ENCODE measurements at places on chromosomes 6 and 20.
A peak's percentile ranks its signal among the peaks of the same experiment; 100 is the strongest.

DNA sequence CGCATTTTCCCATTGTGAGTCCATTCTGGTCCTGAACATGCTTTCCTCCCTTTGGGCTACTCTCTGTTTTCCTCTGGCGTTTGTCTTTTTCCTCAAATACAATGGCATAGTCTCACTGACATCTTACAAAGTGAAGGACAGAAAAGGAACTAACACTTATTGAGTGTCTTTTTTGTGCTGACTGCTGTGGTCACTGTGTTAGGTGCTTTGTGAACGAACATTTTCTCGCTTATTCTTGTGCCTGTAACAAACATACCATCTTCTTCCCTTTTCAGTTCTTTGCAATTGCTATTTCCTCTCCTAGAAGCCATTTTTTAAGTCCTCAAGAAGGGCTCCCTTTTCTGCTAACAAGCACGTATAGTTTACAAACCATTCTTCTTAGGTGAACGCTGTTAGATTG lies 15.4 kb downstream of the FIG4 start:
- DNase-seq = no peak

DNA sequence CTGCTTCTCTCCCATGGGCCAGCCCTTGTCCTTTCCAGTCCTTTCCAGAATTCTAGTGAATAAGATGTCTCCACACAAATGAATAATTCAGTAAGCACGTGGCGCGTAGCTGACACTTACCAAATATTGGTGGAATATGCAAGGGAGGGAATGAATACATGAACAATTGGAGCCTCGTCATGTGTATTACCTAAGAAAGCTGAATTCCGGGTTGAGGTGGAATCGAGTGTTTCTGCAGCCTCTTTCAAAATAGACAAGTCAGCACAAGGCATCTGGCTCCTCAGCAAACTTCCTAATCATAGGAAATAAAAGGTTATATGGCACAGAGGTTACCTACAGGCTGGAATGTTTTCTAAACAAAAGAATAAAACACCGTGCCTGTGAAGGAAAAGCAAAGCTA lies 47.0 kb upstream of the NT5E start:
- DNase-seq = no peak

DNA sequence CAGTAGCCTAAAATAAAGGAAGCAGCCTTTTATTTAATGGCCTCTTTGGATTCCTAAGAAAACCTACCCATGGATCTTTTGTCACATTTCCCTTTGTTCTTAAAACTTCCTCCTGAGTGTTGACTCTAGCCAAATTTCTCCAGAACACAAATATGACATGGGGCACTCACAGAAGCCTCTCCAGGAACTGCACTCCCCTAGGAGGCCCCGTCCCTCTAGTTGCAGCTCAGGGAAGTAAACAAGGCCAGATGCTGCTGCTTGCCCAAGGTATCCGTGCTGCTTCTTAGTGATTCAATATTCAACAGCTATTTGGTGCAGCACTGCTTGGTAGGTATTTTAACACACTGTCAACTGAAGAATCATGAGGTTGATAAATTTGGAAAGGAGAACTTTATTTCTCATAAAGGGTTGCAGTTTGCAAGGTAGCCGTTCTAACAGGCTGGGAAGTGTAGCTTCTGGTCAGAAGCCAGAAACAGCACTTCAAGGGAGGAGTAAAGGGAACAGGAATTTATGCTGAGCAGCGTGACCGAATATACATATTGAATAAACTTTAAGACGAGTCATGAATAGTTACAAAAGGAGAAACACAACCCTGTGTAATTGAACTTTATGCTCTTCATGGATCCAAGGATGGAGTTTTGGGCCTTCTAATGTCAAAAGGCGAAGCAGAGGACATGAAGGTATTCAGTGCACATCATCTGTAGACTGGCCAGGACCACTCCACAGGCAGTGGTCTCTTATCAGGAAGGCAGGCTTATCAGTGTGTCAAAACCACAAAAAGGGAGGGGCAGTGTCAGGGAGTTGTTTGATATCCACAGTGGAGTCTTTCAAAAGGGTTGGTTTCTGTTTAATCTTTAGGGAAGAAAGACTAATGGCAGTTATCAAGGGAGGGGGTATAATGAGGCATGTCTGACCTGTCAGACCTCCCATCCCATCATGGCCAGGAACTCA lies 63.3 kb downstream of the CD24 start:
- no peak for DNase-seq

- DNase-seq = no peak
Observed at GRCh38 chr6:41692730-41693129, 42.7 kb downstream of the TFEB start.

DNA sequence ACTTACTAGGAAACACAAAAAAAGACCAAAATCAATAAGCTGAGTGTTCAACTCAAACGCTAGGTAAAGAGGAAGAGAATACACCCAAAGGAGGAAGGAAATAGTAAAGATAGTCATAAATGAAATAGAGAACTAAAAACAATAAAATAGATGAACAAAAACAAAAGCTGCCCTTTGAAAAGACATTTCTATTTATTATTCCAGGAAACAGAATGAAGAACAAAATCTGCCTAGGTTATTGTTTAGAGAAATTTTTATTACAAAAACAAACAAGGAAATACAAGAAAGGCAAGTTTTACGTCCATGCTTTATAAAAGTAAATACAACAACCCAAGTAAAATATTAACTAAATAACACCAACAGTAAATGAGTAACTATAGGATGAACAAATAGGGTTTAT lies 20.1 kb downstream of the HLA-DMB start:
- DNase-seq = no peak

- DNase-seq = no peak
Observed at GRCh38 chr20:22575087-22575721, 9.2 kb downstream of the FOXA2 start.

DNA sequence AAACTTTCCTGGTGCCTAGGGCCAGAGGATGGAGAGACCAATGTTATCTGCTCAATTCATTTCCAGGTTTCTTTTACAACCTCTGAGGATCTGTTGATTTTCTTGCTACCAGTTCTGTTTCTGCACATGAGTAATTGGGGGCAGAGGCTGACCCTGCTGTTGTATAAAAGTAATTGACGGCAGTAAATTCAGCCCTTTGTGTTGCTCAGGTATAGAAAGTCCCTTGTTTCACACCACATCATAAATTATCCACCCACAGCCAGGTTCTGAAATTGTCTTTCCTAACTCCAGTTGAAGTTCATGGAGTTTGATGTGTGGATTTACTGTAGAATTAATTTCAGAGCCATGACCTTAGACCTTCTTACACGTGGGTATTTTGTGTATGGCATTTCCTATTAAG lies 107.4 kb upstream of the GRIK2 start:
- no peak for DNase-seq

- DNase-seq = no peak
Observed at GRCh38 chr20:20695250-20695816, 17.1 kb downstream of the RALGAPA2 start.

- DNase-seq = no peak
Observed at GRCh38 chr20:60862601-60863000, 389.5 kb upstream of the CDH4 start.

GRCh38 chr20:1846341-1846740 lies 48.9 kb upstream of the SIRPA start:
- DNase-seq = peak; percentile 53

- DNase-seq = peak; percentile 23
Observed at GRCh38 chr6:24205020-24205492, 79.0 kb downstream of the NRSN1 start.

DNA sequence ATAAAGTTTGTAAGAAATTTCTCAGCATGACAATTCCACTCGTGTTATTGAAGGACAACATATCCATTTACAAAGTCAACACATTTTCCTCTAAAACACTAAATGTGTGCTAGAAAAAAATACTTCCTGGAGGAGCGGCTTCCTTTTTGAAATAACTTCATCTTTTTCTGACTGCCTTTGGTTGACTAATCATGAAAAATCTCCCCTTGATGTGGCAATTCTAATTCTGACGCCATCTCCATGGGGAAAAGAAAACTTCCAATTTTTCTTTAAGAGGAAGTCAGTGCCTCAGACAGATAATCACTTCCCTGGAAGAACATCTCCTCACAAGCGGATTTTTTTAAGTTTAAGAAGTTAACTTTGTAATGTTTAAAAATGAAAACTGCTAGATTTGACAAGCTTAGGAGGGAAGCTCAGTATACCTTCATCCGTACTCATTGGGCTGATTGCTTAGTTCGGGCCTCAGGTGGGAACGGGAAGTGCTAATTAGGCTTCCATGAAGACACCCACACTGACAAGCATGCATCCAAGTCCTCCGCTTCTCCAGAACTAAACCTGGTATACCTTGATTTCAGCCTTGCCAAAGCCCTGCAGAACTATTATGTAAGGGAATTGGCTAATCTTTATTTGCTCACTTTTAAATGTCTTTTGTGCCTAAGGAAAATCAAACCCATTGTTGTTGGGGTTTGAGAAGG lies 35.1 kb upstream of the DUSP22 start:
- no peak for DNase-seq

GRCh38 chr20:54194724-54195438 lies 13.0 kb upstream of the PFDN4 start:
- no peak for DNase-seq

GRCh38 chr6:140867336-140867735 lies 1265.4 kb upstream of the GJE1 start:
- DNase-seq = no peak

- peak; percentile 70 for DNase-seq
Observed at GRCh38 chr6:49909563-49909962, 43.2 kb upstream of the CRISP1 start.

GRCh38 chr6:159053781-159054398 lies 9.1 kb upstream of the TAGAP start:
- no peak for DNase-seq

GRCh38 chr20:19022118-19022575 lies 190.3 kb upstream of the SLC24A3 start:
- DNase-seq = no peak

- DNase-seq = no peak
Observed at GRCh38 chr20:2585811-2586210, 49.4 kb downstream of the TMC2 start.

GRCh38 chr20:61252601-61253263 lies 671 bp downstream of the CDH4 start:
- DNase-seq = no peak

GRCh38 chr6:167270499-167271311 lies 20.4 kb upstream of the UNC93A start:
- DNase-seq = no peak

GRCh38 chr6:12115001-12115400 lies 102.9 kb downstream of the HIVEP1 start:
- no peak for DNase-seq

- DNase-seq = no peak
Observed at GRCh38 chr20:8400486-8400885, 268.4 kb downstream of the PLCB1 start.

DNA sequence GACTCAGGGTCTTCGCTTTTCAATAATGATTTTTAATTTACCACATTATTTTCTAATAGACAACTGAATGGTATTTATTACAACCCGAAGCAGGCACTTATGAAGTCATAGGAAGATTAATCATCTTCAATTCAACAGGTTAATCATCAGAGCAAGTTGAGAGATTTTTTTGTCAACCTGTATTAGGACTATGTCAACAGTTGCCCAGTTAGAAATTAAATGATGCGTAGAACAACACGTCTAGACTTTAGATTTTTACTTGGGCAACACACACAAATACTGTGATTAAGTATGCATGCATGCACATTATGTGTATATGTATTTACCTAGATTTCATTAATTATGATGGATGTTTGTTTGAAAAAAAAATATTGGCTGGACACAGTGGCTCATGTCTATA lies 4.3 kb downstream of the ILRUN start:
- no peak for DNase-seq

- DNase-seq = no peak
Observed at GRCh38 chr6:21051777-21052176, 517.5 kb downstream of the CDKAL1 start.

- peak; percentile 66 for DNase-seq
Observed at GRCh38 chr6:89352278-89353117, at the start of gene UBE2J1. UBE2J1 (minus strand) TSS chr6:89352722; CDS start chr6:89352569, 153 bp downstream.

GRCh38 chr6:12403947-12404647 lies 113.9 kb downstream of the EDN1 start:
- no peak for DNase-seq

DNA sequence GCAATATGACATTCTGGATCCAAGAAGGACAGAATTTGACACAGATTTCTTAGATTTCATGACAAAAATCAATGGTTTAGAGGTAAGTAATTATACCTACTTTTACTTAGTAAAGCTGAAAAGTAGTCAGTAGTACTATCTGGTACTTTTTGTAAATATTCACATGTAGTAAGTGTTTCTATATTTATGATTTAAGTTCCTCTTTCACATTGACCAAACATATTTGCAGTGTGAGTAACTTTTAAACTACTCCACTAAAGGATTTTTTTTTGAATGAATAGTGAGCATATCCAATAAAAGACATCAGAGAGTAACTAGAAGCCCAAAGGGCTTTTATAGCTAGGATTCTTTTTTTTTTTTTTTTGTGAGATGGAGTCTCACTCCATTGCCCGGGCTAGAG lies 60.8 kb downstream of the DNAH8 start:
- no peak for DNase-seq

GRCh38 chr6:129100164-129100563 lies 217.2 kb downstream of the LAMA2 start:
- no peak for DNase-seq

DNA sequence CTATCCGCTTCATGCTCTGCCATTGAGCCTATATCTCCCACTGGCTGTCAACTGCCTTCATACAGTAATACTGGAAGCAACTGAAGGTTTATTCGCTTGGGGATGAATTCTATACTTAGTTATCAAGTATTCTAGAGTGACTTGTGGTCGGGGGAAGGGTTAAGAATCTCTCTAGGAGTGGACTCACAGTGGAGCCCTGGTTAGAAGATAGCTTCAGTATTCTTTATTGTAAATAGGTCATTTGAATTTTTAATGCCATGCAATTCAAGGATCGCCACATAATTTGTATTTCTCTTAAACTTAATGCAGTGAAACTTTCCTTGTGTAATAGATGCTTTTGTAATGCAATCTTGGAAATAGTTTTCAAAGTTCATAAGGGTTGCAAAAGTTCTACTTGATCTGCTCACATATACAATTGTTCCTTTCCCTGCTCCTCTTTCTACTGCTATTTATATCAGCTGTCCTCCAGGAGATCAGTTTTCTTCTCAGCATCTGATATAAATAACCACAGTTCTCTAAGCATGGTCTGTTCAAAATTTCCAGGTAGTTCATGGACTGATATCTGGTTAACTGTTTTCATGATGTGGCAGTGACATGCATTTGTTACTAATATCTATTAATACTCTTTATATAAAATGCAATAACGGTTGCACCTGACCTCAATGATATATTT lies 120.3 kb downstream of the KCNQ5 start:
- no peak for DNase-seq

GRCh38 chr6:24566020-24566767 lies 71.4 kb downstream of the ALDH5A1 start:
- DNase-seq = no peak

GRCh38 chr6:161268531-161269210 lies 5.2 kb downstream of the AGPAT4 start:
- no peak for DNase-seq

DNA sequence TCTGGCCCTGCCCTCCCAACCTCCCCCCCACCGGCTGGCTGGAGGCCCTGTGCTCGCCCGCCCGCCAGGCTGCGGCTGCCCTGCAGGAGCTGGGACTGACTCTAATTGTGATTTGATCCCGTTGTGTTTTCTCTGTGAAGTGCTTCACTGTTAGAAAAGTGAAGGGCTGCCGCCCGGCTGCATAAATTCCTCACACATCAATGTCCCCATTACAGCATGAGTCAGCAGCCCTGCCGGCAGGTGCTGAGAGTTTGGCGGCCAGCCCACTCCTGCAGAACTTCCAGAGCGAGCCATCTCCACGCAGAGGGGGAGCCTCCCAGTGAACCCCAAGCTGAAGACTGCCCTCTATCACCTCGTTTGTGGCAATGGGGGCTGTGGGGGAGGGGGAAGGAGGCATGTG lies 137.9 kb downstream of the DLL1 start:
- no peak for DNase-seq
